ENCODE measurements at places on chromosomes 6 and 20.

DNA sequence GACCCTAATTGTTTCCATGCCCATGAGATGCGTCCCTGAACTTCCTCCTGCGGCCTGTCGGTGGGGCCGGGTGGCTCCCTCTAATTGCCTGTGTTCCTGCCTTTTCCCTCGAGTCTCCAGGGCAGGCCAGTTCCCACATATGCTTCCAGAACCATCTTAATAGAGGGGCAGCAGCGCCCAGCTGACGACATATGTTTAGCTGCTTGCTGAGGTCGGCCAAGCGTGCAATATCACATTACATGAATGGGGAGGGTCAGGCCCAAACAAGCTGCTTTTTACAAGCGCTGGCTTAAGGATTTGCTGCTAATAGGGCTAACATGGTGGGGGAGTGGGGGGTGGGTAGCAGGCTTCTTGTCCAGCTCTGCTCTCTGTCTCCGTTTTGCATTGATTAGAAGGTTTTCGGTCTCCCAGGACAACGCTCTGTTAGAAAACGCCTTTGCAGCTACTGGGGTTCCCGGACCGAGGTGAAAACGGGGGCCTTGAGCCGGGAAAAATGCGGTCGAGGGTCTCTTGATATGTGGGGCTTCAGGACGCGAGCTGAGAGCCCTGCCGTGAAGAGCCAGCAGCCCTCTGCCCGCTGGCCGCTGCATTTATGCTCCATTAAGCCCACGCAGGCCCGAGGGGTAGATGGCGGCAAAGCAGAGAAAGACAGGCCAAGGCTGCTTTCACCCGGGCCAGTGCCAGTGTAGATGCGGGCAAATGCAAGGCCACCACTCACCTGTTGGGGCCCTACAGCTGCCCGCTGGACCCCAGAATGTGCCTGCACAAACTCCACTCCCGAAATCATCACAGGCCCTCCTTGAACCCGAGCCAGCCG, 308.5 kb downstream of the BMP7 start:
- DNase-seq, result no peak

- DNase-seq, result no peak
These were observed 47.0 kb downstream of the ARHGAP18 start for GRCh38 chr6:129662980-129663431.

GRCh38 chr6:104771258-104771832, 88.4 kb downstream of the HACE1 start:
- peak; percentile 50 for DNase-seq

- no peak for DNase-seq
These were observed 4.1 kb upstream of the SPATA2 start for GRCh38 chr20:49919461-49919860.

DNA sequence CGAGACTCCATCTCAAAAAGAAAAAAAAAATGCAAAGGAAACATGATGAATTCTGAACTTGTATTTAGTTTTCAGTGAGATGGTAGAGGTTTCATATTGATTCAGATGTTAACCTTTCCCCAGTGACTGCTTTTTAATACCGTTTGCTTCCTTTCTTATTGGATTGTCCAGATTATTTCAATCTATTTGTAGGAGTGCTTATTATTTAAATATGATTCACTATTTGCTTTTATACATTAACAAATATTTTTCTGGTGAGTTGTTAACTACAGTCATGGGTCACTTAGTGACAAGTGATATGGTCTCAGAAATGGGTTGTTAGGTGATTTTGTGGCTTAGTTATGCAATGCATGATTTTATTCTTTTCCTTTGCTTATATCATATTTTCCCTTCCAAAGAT, 8.4 kb downstream of the PI3 start:
- no peak for DNase-seq

GRCh38 chr20:50673146-50673465, 18.2 kb downstream of the RIPOR3 start:
- DNase-seq, result no peak

DNA sequence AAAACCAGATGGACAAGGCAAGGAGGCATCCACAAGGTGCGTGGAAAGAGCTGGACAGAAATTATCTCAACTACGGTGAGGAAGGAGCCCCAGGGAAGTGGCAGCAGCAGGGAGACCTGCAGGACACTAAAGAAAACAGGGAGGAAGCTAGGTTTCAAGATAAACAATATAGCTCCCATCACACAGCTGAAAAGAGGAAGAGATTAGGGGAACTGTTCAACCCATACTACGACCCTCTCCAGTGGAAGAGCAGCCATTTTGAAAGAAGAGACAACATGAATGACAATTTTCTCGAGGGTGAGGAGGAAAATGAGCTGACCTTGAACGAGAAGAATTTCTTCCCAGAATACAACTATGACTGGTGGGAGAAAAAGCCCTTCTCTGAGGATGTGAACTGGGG, 26.8 kb downstream of the TRMT6 start:
- no peak for DNase-seq

DNA sequence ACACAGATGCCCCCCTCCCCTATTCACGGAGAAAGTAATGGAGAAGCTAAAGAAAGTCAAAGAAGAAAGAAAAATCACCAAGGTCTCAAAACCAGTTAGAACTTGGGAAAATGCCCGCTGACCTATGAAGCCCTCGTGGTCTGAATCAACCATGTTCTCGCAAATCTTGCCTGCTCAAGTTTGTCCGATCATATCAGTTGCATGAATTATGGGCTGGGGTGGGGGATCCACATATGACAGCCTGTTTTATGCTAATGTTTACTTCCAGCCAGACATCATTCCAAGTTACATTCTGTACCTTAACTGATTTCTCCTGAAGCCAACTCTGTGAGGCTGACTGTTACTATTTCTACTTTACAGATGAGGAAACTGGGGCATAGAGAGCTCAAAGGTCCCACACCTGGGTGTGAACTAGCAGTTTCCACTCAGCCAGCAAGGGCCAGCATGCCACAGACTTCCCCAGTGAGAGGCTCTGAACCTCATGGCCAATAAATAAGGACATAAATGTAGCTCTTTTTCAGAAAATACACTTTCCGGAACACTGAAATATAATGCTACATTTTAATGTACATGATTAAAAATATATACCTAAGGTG, 2.1 kb downstream of the RNASET2 start:
- no peak for DNase-seq

DNA sequence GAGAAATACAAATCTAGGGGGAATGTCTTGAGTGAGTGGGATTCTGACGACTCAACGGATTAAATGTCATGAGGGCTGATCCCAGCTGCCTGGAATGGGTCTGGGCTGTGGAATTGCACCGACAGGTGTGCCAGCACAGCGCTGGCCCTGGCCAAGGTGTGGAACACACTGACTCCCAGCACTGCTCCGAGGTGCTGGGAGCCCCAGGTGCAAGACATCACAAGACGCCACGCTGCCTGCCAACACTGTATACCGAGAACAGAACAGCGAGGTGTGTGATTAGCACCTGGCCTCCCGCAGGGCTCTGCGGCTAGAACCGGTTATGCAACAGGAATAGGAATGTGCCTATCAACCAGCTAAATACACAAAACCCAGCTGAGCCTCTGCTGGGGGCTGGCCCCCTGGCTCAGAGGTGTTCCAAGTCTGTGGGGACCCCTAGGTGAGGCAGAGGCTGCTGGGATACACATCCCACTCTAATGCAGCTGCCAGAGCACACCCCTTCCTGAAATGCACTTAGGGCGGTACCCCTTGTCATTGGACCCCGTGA, 24.8 kb upstream of the APMAP start:
- no peak for DNase-seq

GRCh38 chr6:144008120-144008811, at the start of gene PLAGL1:
Gene PLAGL1 (minus strand): TSS chr6:144008259. CDS start chr6:143948136, 60,123 bp downstream.
- DNase-seq, result peak; percentile 69

- DNase-seq, result no peak
These were observed 234.4 kb downstream of the LAMA2 start for GRCh38 chr6:129117355-129117754.

DNA sequence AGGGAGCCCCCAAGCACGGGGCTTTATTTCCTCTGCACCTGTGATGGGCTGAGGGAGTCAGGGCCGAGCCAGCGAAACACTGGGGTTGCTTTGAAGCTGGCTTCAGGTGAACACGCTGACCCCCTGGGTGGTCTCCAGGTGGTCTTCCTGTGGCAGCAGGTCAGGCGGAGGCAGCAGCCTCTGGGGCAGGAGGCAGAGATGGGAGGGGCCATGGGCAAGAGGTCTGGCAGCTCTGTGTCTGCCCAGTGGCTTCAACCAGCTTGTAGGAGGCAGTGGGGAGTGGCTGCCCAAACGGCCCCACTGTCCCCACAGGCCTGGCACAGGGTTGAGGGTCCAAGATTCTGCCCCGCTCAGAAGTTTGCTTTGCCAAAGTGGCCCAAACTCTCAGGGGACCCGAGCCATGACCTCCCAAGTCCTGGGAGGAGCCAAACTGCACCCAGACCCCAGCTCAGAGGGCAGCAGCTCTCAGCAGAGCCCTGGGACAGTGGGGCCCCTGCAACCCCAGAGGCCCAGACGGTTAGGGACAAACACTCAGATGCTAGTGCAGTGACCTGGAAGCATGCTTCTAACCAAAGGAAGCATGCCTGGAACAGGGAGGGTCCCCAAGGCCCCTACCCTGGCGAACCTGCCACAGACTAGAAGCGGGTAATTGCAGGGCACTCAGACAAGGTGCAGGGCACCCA, 15.3 kb downstream of the NTSR1 start:
- DNase-seq, result no peak

DNA sequence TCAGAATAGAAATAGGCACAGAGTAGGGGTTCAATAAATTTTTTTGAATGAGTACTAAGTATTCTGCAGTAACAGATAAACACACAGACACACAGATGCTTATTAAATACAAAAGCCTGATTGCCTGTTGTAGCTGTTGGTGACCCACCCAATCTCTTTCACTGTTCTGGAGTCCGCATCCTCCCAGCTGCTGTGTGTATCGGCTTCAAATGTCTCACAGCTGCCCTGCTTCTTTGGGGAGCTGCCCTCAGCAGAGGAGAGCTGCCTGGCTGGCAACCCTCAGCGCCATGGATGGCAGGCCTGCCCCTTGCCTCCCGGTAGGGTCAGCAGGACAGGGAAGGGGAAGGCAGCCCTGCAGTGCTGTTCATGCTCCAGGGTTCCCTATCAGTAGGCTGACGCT, 85.9 kb upstream of the PRND start:
- DNase-seq, result no peak

- DNase-seq, result no peak
These were observed 13.6 kb downstream of the CNBD2 start for GRCh38 chr20:35981969-35982368.

DNA sequence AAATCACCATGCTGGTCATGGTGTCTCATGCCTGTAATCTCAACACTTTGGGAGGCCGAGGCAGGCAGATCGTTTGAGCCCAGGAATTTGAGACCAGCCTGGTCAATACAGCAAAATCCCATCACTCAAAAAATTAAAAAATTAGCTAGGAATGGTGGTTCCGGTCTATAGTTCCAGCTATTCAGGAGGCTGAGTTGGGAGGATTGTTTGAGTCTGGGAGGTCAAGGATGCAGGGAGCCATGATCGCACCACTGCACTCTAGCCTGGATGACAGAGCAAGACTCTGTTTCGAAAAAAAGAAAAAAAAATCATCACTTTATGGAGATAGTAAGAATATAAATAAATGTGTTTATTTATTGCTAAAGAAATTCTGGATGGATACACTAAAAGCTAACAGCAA, 124.1 kb downstream of the RNGTT start:
- DNase-seq, result no peak

- DNase-seq, result peak; percentile 72
These were observed 16.7 kb downstream of the HMGN4 start for GRCh38 chr6:26554697-26555504.

DNA sequence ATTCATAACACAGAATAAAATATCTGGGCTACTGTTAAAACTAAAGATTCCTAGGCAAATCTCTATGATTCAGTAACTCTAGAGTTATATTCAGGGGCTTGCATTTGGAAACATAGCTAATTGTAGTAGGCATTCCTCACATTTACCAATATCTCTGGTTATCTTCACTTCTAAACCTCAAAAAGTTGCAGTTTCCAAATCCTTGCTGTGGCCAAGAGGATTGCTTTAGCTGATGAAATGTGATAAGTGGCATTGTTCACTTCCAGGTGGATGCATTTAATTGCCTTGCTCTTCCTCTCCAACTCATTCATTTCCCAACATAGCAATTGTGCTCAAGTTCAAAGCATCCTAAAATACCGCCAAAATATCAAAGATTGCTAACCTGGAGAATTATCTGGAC, 246.6 kb downstream of the GRIK2 start:
- DNase-seq, result peak; percentile 58

GRCh38 chr6:35497571-35498421, 917 bp upstream of the TEAD3 start:
- peak; percentile 68 for DNase-seq

DNA sequence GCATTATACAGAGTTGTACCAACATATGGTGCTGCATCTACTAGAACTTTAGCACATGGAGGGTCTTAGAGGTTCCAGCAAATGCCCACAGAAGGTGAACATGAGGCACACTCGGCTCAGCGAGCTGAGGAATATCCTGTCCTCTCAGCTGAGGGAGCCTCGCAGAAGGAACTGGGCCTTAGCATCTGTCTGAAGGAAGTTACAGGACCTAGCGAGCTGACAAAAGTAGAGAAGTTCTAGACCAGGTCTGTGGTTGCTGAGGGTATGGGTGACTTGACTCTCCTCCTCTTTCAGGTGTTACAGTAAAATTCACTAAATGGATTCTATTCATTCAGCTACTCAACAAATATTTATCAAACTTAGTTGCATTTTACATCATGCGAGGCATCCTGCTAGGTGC, 157.2 kb downstream of the ZDHHC14 start:
- DNase-seq, result no peak

Data from fibroblast of the aortic adventitia (primary cell).